ENCODE measurements at places on chromosomes 7 and 10.
A peak's percentile ranks its signal among the peaks of the same experiment; 100 is the strongest.

- no peak for DNase-seq
These were observed 41.7 kb downstream of the GTF2IRD1 start for GRCh38 chr7:74495112-74496086.

DNA sequence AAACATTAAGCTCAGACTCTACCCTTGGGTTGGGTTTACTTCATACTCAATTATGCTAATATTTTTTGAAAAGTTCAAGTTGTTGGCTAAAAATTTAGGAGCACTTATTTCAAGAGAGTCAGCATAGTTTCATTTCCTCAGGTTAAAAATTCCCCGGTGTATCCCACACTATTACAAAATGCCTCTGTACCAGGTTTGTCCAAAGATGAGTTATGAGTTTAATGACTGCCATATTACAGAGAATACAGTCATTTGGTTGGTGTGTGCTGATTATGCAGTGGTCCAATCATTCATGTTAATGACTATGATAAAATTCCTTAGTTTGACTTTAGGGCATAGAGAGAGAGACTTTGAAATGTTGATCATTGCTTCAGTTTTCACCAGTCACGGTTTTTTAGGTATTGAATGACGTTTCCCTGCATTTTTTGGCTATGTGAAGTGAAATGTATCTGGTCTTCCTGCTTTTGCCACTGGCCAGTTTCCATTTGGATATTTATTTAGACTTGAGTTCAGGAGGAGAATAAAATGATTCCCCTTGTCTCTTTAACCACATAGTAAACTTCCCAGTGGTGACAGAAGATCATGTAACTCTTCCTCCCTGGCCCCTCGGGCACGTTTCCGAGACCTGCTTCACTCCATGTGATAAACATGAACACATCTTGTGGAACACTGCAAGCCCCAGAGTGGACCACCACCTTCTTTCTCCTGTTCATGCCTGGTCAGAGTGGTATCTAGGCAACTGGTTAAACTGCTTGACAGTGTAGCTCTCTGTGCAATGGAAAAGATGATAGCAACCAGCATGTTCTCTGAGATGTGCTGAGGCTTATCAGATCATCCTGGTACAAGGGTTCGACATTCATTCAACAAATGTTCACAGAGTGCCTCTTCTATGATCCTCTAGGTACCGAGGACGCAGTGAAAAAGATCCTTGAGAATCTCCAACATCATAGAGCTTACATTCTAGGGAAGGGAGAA is 153.6 kb downstream of the CACNB2 start:
- no peak for DNase-seq

GRCh38 chr10:99329554-99330346 is 594 bp downstream of the CNNM1 start:
- DNase-seq, result no peak

GRCh38 chr10:42969147-42969546 is 107.7 kb upstream of the RET start:
- no peak for DNase-seq

- no peak for DNase-seq
These were observed 725.4 kb downstream of the INHBA start for GRCh38 chr7:40977533-40977932.

- no peak for DNase-seq
These were observed 93.8 kb downstream of the ADAM12 start for GRCh38 chr10:126294451-126294850.

- DNase-seq, result no peak
These were observed 30.3 kb downstream of the OAT start for GRCh38 chr10:124388476-124388822.

DNA sequence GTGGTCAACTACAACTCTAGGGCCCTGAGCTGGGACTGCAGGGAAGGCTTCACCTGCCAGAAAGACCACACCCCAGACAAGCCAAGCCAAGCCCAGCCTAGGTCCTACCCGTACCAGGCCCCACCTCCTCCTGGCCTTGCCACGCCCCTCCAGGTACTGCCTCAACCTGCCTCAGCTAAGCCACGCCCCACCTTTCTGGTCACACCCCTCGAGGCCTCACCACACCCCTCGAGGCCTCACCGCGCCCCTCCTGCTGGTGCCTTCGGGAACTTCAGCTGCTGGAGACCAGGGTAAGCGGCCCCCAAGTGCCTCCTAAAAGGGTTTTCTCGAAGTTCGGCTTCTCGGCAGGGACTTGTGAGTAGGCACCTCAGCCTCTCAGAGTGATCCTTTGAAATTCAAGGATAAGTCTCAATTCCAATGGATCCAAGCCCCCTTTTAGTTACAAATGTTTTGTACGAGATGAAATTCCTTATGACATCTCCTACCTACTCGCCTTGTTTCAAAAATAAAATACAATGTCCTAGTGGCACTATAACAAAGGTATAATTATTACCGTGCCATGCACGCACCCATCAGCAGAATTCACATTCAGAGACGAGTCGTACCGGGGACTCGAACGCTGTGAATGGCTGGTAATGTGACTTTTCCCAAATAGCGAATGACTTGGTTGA is 171.2 kb downstream of the ARHGAP21 start:
- DNase-seq, result no peak

- DNase-seq, result no peak
These were observed 36.2 kb upstream of the EFCAB10 start for GRCh38 chr7:105617280-105618015.

DNA sequence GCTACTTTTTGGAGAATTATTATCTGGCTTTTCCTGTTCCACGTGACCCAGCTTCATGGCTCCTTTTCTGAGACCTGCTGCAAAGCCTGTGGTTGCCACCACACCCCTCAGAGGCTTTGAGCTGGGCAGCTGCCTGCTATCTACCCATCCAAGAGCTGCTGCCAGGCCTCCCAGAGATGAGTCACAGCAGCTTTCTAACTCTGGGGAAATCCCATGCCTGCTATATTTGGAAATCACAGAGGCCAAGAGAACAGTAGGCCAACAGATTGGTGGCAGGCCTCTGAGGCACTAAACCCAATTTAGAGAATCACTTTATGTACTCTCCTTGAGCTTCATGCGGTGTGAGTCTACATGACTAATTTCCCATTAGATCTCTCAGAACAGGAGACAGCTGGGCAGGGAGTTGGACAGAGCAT is 35.2 kb downstream of the SGCE start:
- no peak for DNase-seq

GRCh38 chr10:127849921-127850320 is 42.8 kb downstream of the CLRN3 start:
- no peak for DNase-seq

DNA sequence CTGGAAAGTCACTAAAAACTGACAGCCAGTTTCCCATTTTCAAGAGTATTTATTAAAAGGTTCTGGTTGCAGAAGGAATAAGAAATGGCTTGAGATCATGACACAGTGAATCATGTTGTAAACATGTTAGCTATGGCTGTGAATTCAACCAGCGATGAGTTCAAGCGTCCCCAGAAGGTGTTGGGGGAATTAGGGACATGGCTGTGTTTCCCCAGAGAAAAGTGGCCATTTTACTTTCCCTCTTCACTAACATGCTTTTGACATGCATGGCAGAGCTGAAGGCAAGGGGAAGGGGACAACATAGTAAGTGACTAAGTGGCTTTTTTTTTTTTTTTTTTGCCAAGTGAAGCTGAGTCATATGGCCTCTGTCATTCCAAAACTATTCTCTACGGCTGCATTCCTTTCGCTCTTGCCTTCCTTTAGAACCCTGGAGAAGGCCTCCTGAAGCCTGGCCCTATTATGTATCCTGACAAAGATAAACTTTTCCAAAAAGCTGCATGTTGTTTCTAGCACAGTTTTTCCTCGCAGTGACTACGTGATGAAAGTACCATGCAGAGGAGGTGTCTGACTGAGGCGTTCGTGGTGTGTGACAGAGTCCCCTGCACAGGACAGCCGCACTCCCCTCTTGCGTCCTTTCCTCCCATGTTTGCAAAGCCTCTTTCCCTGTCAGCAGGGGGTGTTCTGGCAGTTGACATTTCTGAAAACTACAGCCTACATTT is 46.9 kb downstream of the EGFR start:
- no peak for DNase-seq

DNA sequence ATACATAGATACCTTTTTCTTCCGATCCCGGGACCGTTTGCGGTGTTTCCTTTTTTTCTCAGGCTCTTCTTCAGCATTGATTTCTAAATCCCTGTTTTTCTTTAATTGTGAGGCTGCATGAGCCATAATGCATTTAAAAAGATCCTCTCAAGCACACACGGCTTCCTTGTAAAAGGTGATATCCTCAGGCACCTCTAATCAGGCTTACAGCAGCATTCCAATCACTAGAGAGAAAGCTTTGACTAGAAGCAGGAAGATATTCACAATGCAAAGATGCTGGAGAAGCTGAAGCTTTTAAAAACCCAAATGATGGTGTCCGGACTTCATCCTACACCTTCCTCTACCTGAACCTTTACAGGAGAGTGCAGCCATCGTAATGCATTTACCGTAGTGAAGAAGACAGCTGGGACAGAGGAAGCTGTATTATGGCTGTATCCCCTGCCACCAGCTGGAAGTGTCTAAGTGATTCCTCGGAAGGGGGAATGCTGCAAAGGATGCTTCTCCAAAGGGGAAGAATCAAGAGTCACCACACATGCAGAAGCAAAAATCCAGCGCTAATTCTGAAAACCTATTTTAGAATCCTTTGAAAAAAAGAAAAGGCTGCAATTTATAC is at the start of gene ANK3:
TSS of gene ANK3 (minus strand) at position 463 of the 613 bp plus-strand sequence. CDS start at position 126, 337 bp downstream.
- no peak for DNase-seq

- DNase-seq, result no peak
These were observed 824.7 kb downstream of the REEP3 start for GRCh38 chr10:64345856-64346255.

DNA sequence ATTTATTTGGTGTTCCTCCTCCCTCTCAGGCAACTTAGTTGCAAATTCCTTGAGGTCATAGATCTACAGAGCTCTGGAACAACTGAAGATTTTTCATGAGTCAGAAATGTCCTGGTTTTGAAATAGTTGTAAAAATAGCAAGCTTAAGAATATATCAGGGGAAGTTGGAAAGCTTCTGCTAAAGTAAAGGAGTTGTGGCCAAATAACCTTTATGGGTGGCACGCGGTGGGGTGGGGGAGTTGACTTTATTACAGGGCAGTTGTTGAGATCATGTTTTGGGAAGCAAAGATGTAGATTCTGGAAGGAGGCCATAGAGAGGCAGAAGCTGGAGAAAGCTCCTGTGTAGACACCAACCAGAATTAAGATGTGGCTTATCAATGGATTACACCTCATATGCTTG is 326.0 kb upstream of the MTPN start:
- DNase-seq, result no peak

DNA sequence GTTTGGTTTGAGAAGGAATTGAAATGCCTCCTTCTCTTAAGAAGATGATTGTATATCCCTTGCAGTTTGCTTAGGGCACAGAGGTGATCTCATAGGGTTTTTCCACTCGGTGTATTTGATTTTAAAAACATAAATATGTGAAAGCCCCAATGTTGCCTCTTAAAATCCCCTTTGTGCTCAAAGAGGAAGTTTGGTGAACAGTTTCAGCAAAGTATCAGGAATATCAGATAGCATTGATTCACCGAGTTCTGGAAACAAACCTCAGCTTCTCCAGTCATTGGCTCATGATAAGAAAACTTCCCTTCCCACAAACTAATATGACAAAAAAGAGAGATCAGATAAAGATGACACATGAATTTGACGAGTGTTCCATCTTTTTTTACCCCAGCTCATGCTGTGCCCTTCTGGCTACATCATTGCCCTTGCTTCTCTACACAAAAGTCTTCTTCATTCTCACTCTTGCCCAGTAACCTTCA is 20.1 kb upstream of the SMNDC1 start:
- no peak for DNase-seq

DNA sequence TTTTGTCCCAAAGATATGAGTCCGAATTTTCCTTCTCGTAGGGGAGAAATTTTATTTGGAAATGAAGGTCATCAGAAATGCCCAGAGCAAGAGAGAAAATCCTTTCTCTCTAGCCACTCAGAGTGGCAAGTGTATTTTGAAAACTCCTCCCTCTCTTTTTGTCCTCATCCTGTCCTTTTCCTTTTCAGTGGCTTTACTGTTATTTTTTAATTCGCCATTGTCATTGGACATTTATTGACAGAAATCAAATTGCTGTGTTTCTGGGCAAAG is 39.6 kb downstream of the TET1 start:
- DNase-seq, result no peak

GRCh38 chr10:78934532-78934898 is 134.3 kb upstream of the ZMIZ1 start:
- DNase-seq, result no peak

GRCh38 chr7:2719007-2719406 is 31.0 kb downstream of the AMZ1 start:
- DNase-seq, result peak; percentile 50

GRCh38 chr10:35545878-35546590 is 59.1 kb upstream of the GJD4 start:
- DNase-seq, result no peak

- DNase-seq, result no peak
These were observed 30.8 kb upstream of the CHST15 start for GRCh38 chr10:124124123-124124768.

Data from activated T-cell treated with anti-CD3 and anti-CD28 coated beads for 1 hour (primary cell).